ENCODE measurements at places on chromosomes 1 and 21. TPM values are rescaled to one million over a fixed set of nuclear protein-coding genes. Genes with fewer than 3 reads are reported as not detected.

Gene KIAA1614
- total RNA-seq = 0.13 TPM

Gene TMCC2
- 0.33 TPM for total RNA-seq

Gene VWA5B1
- not detected for total RNA-seq

Gene HAPLN2
- total RNA-seq = not detected

Gene C1orf21
- total RNA-seq = 19.6 TPM

Gene NEGR1
- total RNA-seq = 0.20 TPM

Gene CHIA
- total RNA-seq = 0.15 TPM

Gene FAM89A
- total RNA-seq = 3.3 TPM

Gene C1orf94
- not detected for total RNA-seq

Gene TLCD4
- 174 TPM for total RNA-seq

Gene TTC34
- 0.20 TPM for total RNA-seq

Gene KRTAP19-1
- total RNA-seq = not detected

Gene LAPTM5
- total RNA-seq = 22.3 TPM

Gene CELA3B
- total RNA-seq = 7.4 TPM

Gene GLIS1
- total RNA-seq = not detected
